ENCODE measurements at places on chromosomes 5 and 9.

GRCh38 chr9:94554078-94554438, 825 bp upstream of the PCAT7 start:
- no peak for DNase-seq

DNA sequence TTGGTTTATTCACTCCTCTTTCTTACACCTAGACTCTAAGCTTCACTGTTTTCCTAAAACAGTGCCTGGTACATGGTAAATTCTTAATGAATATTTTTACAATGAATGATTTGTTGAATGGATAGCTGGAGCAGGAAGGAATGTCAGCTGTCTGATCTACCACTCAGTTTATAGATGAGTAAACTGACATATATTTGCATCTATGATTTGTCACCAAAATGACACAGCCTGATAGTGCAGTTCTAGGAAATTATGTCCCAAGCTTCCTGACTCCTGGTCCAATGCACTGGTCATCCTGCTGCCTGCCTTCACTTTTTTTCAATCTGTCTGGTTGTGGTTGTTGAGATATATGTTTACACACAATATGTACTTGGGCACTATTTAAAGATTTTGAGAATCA, 651.7 kb upstream of the WWC1 start:
- DNase-seq, result peak; percentile 77

GRCh38 chr5:149054416-149054815, 8.4 kb downstream of the SH3TC2 start:
- no peak for DNase-seq

- peak; percentile 41 for DNase-seq
These were observed 76.8 kb upstream of the NIPAL4 start for GRCh38 chr5:157382996-157383800.

DNA sequence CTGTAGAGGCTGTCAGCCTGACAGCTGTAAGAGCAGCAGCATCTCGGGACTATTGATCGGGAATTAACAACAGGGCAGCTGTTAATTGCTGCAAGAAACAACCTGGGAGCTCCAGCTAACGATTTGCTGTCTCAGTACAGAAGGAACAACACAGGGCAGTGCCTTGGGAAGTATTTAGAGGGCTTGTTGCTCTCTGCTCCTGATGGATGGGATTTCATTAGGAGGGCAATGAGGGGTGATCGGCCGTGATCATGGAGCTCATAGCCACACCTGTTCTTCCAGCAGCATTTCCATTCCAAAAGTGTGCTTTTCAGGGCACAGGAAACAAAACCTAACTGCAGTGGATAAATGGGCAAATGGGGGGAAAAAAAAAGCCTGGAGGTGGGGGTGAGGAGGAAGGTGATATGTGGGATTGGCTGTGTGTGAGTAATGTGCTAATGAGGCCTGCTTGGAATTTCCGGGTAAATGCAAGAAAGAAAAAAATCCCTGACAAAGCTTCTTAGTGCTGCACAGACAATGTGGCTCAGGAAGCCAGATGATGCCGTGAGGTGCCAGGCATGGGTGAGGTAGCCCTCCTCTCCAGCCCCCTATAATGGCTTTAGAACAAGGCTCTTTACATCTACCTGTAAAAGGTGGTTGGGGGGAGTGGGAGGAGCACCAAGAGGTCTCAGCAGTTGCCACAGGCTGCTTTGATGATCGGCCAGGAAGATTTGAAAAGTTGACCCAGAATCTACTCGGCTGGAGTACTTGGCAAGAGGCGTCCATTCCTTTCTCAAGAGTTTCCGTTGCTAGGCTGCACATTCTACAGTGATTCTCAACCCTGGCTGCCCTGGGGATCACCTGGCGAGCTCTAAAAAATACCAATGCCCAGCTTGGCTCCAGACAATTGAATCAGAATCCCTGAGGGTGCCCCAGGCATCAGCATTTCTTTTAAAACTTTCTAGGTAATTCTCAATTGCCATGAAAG, 139.5 kb upstream of the KLF9 start:
- DNase-seq, result peak; percentile 78

GRCh38 chr9:5509573-5509972, 758 bp upstream of the PDCD1LG2 start:
- peak; percentile 99 for DNase-seq

GRCh38 chr9:138020120-138020794, 142.7 kb downstream of the CACNA1B start:
- no peak for DNase-seq

DNA sequence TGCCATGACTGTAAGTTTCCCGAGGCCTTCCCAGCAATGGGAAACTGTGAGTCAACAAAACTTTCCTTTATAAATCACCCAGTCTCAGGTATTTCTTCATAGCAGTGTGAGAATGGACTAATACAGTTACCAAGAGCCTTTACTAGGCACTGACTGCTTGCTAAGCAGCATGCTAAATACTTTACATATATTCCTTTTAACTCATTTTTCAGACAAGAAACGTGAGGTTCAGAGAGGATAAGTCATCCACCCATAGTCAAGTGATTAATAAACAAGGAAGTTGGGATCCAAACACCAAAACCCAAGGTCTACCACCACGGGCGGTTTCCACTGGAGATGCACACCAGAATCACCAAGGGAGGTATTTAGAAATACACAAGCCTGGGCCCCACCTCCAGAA, 50.8 kb downstream of the GABBR2 start:
- DNase-seq, result peak; percentile 53

DNA sequence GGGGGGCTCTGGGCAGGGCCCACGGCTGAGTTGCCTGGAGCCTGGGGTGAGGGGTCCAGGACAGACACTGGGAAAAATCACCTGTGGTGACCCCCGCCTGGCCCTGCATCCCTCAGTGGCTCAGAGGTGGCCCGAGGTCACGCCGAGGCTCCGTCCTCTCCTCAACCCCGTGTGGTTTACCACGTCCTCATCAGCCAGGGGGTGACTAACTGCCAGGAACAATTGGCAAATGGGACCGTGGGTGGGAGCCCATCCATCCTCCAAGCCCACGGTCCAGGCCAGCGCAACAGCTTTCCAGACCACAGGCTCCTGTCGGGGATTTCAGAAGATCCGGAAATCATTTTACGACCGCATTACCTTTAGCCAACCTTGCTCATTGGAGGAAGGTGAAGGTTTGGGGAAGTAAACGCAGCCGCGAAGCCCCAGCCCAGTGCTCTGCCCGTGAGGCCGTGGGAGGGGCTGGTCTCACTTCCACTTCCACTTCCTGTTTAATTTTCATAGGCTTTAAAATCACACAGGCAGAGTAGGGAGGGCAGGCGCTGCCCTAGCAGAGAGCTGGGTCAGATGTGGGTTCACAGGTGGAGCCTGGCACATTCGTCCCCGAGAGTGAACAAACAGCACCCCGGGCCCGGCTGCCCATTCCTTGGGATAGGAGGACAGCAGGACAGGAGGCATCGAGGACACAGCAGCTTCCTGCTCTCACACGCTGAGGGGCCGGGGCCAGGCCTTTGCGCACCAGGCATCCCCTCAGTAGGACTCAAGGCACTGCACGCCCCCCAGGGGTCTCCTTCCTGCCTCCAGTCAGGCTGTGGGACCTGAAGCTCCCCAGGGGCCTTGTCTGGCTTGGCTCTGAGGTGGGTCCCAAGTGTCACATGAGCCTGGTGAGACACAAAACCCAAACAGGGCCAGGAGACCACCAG, 19.8 kb upstream of the SLC9A3 start:
- no peak for DNase-seq
